Suppressor macrophage treated with lipopolysaccharide for 4 hours (primary cell): ENCODE measurements at places on chromosomes 3 and 15.

DNA sequence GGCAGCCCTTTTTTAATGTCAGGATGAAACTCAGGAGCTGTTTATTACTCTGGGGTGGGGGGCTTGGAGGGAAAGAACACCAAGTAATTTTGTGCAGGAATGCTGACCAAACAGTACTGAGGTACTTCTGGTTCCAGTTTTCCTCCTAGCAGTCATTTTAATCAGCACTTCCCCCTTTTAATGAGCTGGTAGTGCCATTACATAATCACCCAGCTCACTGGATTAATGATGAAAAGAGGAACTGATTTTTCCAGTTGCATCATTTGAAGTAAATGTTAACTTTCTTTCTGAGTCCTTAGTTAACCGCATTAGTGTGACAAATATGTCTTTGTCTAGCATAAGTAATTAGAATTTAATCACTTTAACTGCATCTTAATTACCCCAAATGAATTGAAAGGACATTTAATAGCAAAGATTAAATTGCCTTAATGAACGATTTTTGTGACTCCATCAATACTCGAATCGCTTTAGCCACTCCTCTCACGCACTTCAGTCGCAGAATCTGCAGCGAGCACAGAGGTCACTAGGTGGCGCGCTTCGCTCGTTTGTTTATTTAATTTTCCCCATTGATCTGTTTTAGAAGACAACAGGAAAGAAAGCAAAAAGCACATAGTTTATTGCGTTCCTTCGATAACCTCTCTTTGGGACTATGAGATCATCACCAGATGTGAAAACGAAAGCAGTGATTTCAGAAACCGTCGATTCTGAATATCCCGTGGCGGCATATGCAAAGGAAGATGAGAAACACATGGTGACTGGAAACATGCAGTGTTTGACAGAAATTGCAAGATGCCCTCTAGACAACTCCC lies 9.8 kb downstream of the ONECUT1 start:
- DNase-seq, result peak; percentile 95

DNA sequence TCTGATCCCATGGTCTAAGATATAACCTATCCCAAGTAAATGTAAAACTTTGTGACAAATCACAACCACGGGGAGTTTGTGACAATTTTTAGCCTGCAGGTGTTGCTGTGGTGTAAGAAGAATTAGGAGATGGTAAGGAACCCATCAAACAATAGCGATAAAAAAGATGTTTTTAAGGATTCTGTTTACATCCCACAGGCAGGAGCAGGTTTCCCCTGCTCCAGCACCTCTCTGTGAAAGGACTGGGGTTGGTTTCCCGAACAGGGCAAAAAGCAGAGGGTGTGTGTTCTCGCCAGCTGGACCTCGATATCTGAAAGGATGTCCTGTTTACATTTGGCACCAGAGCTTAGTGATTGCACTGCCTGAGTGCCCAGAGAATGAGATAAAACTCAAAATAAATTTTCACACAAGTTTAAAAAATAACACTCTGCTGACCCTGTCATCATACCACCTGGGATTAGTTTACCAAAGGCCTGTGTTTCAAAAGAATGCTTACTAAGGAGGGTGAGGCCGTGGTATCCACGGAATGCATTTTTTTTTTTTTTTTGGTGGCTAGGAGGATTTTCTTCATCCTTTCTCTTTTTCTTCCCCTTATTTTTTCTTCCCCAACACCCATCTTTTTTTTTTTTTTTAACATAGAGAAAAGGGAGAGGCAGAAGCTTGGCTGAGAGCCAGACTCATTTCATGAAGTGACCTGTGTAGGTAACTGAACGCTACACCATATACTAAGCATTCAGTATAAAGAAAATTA lies 151.8 kb upstream of the DPH6 start:
- no peak for DNase-seq

- no peak for DNase-seq
Measured at GRCh38 chr3:23079976-23080375, 123.2 kb upstream of the UBE2E2 start.

DNA sequence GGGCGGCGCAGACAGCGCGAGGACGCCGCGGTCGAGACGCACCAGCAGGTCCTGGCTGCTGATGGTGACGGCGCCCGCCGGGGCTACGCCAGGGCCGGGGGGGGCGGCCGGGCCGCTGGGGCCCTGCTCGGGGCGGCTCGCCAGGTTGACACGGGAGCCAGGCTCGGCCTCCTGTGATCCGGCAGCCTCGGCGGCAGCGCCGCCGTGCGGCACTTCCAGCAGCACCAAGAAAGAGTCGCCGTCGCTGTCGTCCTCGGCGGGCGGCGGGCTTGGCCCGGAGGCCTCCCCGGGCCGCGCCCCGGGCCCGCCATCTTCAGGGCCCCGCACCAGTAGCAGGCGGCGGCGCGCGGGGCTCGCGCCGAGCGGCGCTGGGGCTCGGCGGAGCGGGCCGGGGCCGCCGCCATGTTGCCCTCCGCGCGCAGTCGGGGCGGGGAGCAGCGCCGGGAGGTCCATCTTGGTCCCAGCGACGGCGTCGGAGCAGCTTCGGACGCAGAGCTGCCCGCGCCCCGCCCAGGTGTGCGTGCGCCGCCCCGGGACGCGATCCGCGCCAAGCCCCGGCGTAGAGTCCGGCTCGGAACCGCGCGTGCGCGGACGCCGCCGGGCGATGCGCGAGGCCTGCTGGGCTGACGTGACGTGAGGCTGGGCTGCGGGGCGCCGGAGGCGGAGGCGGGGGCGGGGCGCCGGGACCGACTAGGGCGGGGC lies at the start of gene ZXDC:
Gene ZXDC, minus strand, starts transcription at position 479 of the 702 bp plus-strand sequence. Its CDS starts 26 bp downstream, at position 453.
- DNase-seq, result peak; percentile 99

DNA sequence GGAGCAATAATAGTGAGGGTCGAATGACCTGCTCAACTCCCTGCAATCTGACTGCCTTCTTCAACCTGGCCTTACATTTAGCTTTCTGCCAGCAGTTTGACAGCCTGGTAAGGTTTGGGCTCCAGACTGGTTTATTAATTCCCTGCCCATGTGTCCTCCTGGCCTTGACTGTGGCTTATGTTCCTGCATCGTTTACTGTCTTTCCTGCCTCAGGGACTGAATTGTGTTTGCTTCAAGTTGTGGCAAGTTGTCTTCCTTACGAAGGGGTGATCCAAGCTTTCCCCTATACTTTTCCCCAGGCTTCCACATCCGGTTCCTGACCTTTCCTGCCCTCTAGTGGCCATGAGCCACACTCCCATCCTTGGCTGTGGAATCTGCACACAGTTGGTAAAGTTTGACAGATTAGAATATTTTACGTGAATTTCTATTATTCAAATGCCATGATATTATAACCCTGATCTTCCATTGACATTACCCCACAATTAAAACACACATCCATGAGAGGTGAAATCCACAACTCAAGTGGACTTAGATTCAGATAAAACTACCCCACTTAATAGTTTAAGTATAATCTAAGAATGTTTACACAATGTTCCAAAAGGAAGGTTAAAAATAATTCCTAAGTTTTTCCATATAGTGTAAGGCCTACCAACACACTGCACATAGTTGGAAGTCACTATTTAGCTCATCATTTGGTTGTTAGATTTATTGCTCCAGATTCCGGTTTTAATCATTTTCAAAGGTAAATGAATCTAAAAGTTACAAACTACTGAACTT lies 95.7 kb downstream of the NEDD4 start:
- DNase-seq, result peak; percentile 38

DNA sequence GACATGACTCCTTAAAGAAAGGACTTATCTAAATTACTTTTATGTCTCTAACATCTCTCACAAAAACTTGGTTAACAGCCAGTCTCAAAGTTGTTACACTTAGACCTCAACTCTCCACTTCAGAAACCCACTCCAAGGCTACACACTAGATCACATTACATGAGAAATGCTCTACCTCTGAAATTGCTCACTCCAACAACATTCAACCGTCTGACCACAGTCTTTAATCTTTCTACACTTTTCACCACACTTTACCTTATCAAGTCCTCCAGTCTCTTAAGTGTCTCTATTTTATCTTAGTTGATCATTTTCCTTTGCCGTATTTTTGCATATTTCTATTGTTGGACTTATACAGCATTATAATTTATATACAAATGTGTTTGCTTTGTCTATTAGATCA lies 5.8 kb downstream of the SLC12A6 start:
- DNase-seq, result no peak

DNA sequence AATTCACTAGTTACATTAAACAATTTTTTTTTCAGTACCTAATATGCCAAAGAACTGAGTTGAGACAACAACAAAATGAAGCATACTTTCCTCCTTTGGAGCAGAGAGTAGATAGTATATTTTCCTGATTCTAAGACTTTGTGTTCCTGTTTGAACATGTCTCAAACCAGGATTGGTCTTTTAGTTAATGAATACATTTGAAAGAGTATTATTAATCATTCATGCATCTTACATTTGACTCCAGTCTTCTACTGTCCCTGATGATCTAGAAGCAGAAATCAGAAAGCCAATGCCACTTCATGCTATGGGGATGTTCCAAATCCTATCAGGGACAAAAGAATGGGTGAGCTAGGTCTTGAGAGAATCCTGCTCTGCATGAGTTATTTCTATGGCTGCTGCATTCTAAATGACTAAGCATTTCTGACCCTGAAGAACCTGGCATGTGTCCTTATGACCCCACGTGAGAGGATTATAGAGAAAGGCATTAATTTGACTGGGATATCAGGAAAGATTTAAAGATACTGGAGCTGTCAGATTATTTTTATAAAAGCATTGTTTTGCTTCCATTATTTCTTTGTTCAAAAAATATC lies 32.9 kb upstream of the MBNL1 start:
- no peak for DNase-seq

DNA sequence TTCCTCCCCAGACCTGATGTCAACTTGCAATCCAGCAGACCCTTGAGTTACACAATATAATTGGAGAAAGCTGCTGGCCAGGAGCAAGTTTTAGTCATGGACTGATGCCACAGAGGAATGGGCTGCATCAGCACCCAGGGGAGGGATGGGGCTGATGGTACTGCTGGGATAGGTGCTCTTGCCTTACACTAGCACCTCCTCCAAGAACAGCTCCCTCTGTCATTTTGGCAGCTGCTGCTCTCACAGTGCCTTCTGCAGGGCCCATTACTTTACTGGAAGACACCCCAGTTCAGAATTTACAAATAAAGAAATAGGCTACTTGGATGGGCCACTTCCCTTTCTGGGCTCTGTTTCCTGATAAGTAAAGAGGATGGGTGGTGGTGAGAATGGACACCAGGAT lies 85.3 kb upstream of the RORA start:
- DNase-seq, result no peak

DNA sequence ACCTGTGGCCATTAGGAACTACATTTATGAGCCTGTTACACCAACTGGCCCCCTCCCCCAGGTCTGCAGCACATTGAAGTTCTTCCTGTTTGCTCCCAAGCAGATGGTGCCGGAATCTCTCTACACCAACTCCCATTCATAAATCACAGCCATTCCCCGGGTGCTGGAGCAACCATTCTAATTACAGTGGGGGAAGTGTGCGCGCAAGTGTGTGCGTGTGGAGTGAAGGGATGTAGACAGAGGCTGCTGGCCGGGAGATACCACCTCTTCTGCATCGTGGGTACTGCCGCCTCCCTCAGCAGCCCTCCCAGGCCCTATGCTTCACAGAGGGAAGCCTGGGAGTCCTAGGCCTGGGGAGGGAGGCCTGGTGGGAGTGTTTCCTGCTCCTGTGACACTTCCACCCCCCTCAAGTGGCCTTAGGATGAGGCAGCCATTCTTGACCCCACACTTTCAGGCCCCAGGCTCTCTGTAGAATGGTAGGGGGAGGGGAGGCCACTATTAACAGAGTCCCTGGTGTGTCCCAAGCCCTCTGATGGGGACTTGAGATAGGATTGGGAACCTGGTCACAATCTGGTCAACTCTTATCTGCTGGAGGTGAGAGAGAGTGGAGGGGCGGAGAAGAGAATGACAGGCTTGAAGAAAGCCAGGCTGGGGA lies 69.1 kb downstream of the MAGEF1 start:
- no peak for DNase-seq

DNA sequence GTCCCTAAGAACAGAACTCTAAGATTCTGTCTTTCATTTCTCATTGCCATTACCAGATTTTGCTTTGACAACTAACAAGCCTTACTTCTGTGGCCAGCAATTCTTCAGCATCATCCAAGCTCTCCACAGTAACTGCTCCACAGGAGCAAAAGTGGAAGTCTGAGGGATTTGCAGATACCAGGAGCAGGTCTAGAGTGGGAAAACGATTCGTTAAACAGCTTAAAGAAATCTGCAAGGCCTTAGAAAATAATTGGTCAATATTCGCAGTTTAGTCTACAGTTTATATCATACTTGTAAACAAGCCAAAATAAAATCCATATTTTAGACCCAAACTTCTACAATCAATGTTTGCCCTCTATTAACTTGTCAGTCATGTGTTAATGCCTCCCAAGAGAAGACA lies 24.1 kb downstream of the MYH15 start:
- DNase-seq, result no peak

GRCh38 chr3:36792342-36792741 lies 28.0 kb upstream of the DCLK3 start:
- DNase-seq, result no peak

DNA sequence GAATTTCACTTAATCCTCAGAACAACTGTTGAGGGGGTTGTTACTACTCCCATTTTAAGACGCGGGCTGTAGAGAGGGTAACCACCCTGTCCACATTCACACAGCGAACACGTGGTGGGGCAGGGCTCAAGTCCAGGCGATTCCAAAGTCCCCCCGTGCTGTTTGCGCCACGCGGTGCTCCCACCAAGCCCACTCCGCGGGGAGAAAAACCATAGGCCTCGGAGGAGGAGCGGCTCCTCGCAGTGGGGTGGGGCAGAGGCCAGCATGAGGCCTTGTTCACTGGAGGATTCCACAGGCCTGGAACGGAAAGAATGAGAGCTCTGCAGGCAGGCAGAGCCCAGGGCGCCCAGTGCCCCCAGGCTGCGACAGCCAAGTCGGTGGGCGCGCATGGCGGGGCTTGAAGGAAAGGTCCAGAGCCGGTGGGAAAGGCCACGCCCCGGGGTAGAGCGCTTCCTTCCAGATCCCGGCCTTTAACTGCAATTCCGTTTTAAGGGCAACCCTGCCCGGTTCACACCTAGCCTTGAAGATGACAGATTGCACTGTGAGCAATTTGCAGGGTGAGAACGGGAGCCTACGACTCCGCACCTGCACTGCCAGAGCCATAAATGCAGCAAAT lies 161.8 kb upstream of the TBL1XR1 start:
- no peak for DNase-seq

DNA sequence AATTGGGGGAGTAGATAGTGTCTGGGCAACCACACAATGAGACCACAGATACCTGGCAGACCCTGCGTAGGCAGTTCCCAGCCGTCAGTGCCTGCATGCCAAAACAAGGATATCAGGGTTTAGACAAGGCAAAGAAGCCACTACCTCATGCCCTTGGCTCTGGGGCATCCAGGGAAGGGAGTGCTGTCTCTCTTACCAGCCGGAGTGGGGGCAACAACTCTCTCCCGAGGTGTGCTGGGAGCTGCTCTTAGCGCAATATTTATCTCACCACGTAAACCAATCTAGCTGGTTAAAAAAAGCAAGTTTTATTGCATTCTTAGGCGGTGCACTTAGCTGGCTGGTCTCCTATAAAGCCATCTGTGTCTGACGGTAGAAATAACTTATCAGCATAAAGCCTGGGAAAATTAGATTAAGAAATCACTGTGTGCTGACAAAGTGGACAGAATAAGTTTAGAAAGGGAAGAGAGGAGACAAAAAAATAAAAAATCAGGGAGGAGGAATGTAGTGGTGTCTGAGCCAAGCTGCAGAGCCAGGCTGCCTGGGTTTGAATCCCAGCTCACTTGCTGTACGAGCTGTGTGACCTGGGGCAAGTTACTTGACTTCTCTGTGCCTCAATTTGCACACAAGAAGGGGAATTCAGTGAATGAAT lies 273.2 kb downstream of the PDZRN3 start:
- no peak for DNase-seq
